Liver (tissue), 10 donors: ENCODE measurements at places on chromosomes 2 and 18. TPM values are rescaled to one million over a fixed set of nuclear protein-coding genes. Genes with fewer than 3 reads are reported as not detected.
A peak's percentile ranks its signal among the peaks of the same experiment; 100 is the strongest.

Gene LRATD1
- total RNA-seq, result 3.4 TPM

Gene SERPINB12
- total RNA-seq, result not detected

Gene DLGAP1
- total RNA-seq, result 1.2 TPM

Gene IER3IP1
- total RNA-seq, result 8.0 TPM

Gene GALNT5
- 5.3 TPM for total RNA-seq

Gene CD28
- total RNA-seq, result 0.50 TPM

Gene CCDC74A
- 1.1 TPM for total RNA-seq

DNA sequence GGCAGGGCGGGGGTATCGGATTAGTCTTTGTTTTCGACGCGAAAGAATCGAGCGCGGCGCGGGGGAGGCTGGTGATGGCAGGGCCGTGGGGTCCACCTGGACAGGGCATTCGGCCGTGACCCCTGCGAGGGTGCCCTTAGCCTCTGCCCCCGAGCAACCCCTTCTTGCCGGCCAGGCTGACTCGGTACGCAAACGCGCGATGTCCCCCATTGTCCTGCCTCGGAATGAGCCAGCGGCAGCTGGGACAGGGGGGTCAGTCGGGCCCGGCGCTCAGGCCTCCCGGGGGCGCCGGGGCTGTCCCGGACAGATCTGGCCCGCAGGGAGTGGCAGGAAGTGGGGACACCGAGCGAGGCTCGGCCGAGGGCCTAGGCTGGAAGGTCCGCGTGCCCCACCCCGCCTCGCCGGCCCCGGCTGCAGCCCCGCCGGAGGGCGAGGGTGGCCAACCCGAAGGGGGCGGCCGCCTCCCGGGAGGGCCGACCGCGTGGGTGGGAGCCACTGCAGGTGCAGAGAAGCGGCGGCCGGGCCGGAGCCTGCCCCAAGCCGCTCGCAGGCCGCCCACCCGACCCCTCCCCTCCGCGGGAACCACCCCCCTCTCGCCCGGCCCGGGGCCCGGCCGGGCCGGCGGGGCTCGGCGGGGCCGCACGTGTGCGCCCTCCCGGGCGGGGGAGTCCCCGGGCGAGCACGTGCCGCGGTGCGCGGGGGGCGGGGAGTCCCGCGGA lies at the start of gene TET3:
TET3 (plus strand) TSS at position 708 of the 719 bp plus-strand sequence. CDS start 1,494 bp downstream, outside the sequence.
- peak; percentile 58 for DNase-seq
- no peaks in the 10 kb centered on the region for H3K27me3 ChIP-seq
- H3K36me3 ChIP-seq, result no peaks in the 10 kb centered on the region
- peak within 1 kb of the TSS; percentile 36 for H3K4me3 ChIP-seq
- peak within 1 kb of the TSS; percentile 83 for H3K27ac ChIP-seq

DNA sequence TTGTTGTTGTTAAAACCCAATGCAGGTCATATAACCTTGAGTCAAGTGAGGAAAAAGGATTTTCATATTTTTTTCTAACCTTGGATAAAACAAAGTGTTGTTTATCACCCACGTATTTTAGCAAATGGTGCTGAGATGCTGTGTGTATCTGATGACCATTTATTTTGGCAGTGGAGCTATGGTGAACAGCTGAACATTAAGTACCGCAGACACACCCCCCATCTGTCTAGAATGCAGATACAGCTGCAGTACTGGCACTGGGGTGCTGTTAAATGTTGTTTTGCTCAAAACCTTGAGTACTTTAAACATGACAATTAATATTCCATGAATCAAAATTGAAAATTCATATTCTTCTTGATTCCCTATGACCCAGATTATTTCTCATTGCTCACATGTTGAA lies 773.3 kb upstream of the SLC39A10 start:
- H3K27me3 ChIP-seq, result no peaks in the 10 kb centered on the region
- H3K4me3 ChIP-seq, result no peak overlapping the region
- no peak overlapping the region for H3K27ac ChIP-seq
- H3K4me1 ChIP-seq, result no peaks in the 10 kb centered on the region
- no peak for DNase-seq
- H3K36me3 ChIP-seq, result no peaks in the 10 kb centered on the region

DNA sequence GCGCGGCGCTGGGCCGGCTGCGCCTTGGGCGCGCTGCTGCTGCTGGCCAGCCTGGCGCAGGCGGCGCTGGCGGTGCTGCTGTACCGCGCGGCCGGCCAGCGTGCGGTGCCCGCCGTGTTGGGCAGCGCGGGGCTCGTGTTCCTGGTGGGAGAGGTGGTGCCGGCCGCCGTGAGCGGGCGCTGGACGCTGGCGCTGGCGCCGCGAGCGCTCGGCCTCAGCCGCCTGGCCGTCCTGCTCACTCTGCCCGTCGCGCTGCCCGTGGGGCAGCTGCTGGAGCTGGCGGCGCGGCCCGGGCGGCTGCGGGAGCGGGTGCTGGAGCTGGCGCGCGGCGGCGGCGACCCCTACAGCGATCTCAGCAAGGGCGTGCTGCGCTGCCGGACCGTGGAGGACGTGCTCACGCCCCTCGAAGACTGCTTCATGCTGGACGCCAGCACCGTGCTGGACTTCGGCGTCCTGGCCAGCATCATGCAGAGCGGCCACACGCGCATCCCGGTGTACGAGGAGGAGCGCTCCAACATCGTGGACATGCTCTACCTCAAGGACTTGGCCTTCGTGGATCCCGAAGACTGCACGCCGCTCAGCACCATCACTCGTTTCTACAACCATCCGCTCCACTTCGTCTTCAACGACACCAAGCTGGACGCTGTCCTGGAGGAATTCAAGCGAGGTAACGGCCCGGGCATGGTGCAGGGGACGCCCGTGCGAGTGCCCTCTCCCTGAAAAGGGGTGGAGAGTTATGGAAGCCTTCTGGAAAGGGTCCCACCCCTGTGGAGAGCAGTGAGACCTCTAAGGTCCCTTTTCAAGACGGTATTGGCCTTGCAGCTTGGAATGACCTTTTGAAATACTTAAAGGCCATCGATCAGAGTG lies 1.0 kb downstream of the CNNM3 start:
- no peak overlapping the region for H3K27ac ChIP-seq
- H3K4me3 ChIP-seq, result peak overlapping the region; percentile 85
- peaks cover 55% of the 10 kb centered on the region for H3K4me1 ChIP-seq
- no peak for DNase-seq

GRCh38 chr2:30218338-30218713 lies 13.0 kb upstream of the LBH start:
- H3K27me3 ChIP-seq, result no peaks in the 10 kb centered on the region
- no peak overlapping the region for H3K4me3 ChIP-seq
- no peak for DNase-seq

- no peaks in the 10 kb centered on the region for H3K36me3 ChIP-seq
- no peaks in the 10 kb centered on the region for H3K27me3 ChIP-seq
- no peak overlapping the region for H3K27ac ChIP-seq
- H3K4me1 ChIP-seq, result no peaks in the 10 kb centered on the region
- DNase-seq, result no peak
- H3K4me3 ChIP-seq, result no peak overlapping the region
Observed at GRCh38 chr2:68388772-68389171, 23.7 kb downstream of the PLEK start.

DNA sequence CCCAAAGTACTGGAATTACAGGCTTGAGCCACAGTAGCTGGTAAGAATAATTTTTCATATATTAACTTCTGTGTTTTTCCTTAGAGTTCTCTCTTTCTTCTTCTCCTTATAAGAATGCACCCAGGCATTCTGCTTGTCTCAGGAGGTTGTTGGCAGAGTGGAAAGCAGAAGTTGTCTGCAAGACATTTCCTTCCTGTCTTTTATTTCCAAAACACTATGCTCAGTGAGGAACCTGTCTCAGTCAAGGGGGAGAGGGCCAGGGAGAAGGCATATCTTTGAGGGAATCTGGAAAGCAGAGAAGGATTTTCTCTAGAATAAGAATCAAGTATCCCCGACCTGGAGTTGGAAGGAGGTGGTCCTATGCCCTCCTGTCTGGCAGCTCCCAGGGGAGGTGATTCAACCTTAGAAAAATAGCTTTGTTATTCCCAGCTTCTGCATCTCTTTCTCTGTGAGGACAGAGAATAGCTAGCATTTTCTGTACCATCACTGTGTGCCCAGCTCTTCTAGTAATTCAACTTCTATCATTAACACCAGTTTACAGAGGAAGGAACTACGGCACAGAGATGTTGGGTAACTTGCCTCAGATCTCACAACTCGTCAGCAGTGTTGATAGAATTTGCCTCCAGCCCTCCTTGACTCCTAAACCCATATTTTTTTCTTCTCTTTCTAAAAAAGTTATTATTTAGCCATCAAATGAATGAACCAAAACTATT lies 3.8 kb upstream of the LPIN2 start:
- no peaks in the 10 kb centered on the region for H3K36me3 ChIP-seq
- peak overlapping the region; percentile 91 for H3K27ac ChIP-seq
- H3K4me3 ChIP-seq, result no peak overlapping the region
- peaks cover 10% of the 10 kb centered on the region for H3K4me1 ChIP-seq
- no peaks in the 10 kb centered on the region for H3K27me3 ChIP-seq
- no peak for DNase-seq

DNA sequence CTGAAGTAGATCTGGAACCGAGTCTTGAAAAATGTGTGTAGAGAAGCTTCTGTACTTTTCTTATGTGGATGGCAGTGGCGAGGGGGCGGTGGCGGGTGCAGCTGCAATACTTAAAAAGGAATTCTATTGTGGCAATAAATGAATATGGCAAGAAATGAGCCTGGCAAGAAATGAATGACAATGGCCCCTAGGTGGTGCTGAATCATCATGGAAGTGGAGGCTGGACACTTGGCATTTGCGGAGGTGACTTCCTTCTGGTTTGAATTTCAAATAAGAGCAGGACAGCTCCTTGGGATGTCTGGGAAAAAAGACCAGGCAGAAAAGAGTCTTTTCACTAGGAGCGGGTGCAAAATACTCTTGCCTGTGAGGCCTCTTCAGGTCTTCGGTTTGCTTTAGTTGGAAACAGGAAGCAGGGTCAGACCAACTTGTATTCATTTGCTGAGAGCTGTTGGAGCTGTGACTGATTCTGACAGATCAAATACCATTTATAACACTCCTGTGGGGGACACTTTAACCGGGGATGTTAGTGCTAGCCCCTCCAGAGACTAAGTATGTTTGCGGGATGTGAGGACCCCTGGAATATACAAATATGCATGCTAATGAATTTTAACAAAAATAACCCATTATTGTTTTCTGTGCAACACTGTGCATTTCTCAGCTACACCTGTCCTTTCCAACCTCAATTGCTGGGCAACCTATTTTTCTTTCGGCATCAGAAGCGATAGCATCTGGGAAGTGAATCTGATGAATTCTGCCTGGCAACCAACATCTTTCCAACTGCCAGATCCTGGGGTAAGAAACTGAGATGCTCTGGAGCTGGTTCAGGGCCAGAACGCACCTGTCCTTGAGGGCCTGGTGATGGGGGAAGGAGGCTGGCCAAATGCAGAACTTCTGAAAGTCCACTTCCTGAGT lies 35.4 kb downstream of the FASTKD2 start:
- H3K27ac ChIP-seq, result no peak overlapping the region
- peaks cover under 1% of the 10 kb centered on the region for H3K36me3 ChIP-seq
- no peak overlapping the region for H3K4me3 ChIP-seq
- DNase-seq, result peak; percentile 51
- H3K4me1 ChIP-seq, result no peaks in the 10 kb centered on the region
- H3K27me3 ChIP-seq, result no peaks in the 10 kb centered on the region

DNA sequence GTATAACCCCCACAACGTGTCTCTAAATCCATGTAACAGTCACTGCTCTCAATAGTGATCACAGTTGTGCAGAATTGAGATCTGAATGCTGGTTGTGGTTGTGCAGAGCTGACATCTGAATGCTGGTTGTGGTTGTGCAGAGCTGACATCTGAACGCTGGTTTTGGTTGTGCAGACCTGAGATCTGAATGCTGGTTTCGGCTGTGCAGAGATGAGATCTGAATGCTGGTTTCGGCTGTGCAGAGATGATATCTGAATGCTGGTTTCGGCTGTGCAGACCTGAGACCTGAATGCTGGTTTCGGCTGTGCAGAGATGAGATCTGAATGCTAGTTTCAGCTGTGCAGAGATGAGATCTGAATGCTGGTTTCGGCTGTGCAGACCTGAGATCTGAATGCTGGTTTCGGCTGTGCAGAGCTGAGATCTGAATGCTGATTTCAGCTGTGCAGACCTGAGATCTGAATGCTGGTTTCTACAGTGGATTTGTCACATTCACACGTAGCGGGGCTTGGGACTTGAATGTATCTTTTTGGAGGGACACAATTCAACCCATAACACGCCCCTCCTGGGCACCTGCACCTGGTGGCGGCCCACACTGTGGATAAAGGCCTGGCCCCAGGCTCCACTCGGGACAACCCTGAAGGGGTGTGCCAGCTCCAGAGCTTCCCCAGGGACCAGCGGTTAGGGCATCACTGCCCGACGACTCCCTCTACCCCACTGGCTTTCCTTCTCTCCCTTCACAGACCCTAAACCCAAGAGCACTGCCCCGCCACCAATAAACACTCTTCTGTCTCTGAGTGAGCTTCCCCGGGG lies 51.1 kb upstream of the SLC66A3 start:
- no peaks in the 10 kb centered on the region for H3K36me3 ChIP-seq
- no peak overlapping the region for H3K4me3 ChIP-seq
- no peak for DNase-seq
- no peak overlapping the region for H3K27ac ChIP-seq
- H3K4me1 ChIP-seq, result no peaks in the 10 kb centered on the region

DNA sequence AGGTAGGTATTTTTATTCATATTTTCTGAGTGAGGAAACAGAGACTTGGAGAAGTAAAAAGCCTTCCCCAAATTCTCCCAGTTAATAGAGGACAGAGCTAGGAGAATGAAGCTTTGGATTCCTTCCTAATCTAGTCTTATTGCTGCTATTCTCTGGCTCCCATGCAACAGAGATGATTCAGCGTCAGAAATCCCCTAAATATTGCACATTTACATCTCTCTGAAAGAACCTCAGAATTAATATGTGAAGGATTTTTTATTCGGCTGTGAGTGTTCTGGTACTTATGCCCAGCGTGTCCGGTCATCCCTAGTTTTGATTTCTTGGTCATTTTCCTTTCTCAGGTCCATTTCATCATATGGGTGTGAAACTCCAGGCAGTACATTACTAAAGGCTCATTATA lies 91.2 kb upstream of the SESTD1 start:
- H3K4me3 ChIP-seq, result no peak overlapping the region
- no peaks in the 10 kb centered on the region for H3K4me1 ChIP-seq
- no peaks in the 10 kb centered on the region for H3K27me3 ChIP-seq
- no peak for DNase-seq
- no peak overlapping the region for H3K27ac ChIP-seq

DNA sequence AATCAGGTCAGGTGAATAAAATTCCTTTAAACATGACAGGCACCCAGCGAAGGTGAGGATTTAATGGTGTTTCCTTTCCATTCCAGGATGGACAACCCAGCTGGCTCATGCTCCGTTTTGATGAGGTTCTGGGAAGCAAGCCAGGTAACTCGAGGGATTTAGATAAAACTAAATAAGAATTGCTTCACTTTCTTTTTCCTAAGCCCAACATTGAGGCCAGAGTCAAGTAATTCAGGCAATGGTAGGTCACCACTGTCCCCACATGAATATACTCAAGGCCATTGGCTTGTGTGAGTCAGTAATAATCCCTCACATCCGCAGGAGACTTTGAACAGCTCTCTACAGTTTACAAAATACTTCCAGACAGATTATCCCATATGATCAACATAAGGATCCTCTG lies 16.2 kb upstream of the LRATD1 start:
- H3K4me1 ChIP-seq, result no peaks in the 10 kb centered on the region
- H3K27ac ChIP-seq, result no peak overlapping the region
- H3K27me3 ChIP-seq, result no peaks in the 10 kb centered on the region
